ENCODE measurements at places on chromosomes 3 and 15. TPM values are rescaled to one million over a fixed set of nuclear protein-coding genes. Genes with fewer than 3 reads are reported as not detected.

TRH gene
- not detected for total RNA-seq

SAMD7 gene
- not detected for total RNA-seq

PPP2R3A gene
- total RNA-seq: 14.9 TPM

GABRA5 gene
- total RNA-seq: 0.50 TPM

C3orf85 gene
- total RNA-seq: not detected

SLC22A13 gene
- total RNA-seq: 0.22 TPM

SAMMSON gene
- 0.25 TPM for total RNA-seq

NCKIPSD gene
- total RNA-seq: 11.5 TPM

CLDN18 gene
- 0.12 TPM for total RNA-seq

AADAC gene
- 0.12 TPM for total RNA-seq

PRR20G gene
- not detected for total RNA-seq

SCN11A gene
- total RNA-seq: under 0.01 TPM

PRTG gene
- total RNA-seq: 1.5 TPM

EPHB3 gene
- total RNA-seq: 8.5 TPM

CCRL2 gene
- total RNA-seq: 0.62 TPM

VGLL3 gene
- total RNA-seq: 11.2 TPM
